ENCODE measurements at places on chromosomes 11 and 22.
A peak's percentile ranks its signal among the peaks of the same experiment; 100 is the strongest.

GRCh38 chr22:47608421-47608820 lies 846.0 kb downstream of the TBC1D22A start:
- DNase-seq: no peak

GRCh38 chr22:17370766-17371432 lies 1.6 kb downstream of the CECR2 start:
- no peak for DNase-seq

DNA sequence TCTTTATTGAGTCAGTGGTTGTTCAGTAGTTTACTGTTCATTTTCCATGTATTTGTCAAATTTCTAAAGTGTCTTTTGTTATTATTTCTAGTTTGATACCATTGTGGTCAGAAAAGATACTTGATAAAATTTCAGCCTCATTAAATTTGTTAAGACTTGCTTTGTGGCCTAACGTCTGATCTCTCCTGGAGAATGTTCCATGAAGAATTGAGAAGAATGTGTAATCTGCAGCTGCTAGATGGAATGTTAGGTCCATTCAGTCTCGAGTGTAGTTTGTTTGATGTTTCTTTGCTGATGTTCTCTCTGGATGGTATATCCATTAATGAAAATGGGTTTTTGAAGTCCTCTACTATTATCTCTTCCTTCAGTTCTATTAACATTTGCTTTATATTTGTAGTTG lies 394.7 kb upstream of the ANO5 start:
- no peak for DNase-seq

DNA sequence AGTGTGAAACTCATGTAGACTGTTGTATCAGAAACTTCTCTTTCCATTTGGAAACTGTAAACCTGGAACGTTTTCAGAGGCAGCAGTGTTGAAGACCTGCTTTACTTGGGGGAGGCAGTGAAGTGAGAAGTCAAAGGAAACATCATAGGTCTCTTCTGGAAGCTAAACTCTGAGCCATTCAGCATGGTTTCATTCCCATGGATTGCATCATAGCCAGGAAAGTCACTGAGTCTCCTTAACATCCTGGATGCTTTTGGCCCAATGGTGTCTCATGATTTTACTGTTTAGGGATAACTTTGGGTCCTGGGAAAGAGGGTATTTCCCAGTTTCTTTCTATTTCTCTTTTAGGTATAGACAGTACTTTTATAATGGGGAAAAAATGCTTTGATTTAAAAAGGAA lies 153.2 kb upstream of the E2F8 start:
- no peak for DNase-seq

GRCh38 chr11:110711776-110712658 lies at the start of gene ARHGAP20:
Gene ARHGAP20, minus strand, starts transcription at chr11:110712437. Its CDS starts 206 bp downstream, at chr11:110712231.
- DNase-seq: peak; percentile 69

- DNase-seq: no peak
Measured at GRCh38 chr11:123628936-123629683, 25.3 kb downstream of the SCN3B start.

DNA sequence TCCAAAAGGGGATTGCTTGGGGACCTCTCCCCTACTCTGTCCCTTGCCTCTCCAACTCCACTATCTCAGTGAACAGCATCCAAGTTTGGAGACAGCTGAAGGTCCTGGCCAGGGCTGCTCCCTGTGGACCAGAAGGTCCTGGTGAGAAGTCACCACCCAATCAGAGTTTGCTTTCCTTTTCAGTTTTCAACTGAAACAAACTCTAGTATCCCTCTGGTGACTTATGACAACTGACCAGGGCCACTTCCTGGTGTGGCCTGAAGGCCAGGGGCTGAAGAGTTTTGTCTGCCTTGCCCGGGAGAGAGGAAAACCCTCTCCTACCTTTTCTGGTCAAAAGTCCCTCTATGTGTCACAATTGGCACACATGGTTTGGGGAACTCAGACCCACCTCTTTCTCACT lies 5.1 kb downstream of the JAML start:
- DNase-seq: no peak

DNA sequence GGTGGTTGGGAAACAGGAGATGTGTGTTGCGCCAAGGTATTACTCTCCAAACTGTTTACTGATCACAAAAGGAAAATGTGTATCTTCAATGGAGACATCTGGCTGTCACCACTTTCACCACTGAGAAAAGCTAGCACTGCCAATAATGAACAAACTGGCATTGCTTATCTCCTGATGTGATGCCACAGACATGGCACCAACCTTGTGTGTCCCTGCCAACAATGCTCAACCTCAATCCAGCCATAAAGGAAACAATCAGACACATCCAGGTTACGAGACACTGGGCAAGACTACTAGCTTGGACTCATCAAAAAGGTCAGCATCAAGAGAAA lies 28.1 kb downstream of the GNB1L start:
- no peak for DNase-seq

GRCh38 chr11:15780837-15781236 lies 575.5 kb downstream of the SOX6 start:
- no peak for DNase-seq

- no peak for DNase-seq
Measured at GRCh38 chr22:31915586-31915985, 28.7 kb upstream of the YWHAH start.

GRCh38 chr11:68948496-68948895 lies 32.3 kb downstream of the MRGPRD start:
- DNase-seq: no peak

- DNase-seq: peak; percentile 24
Measured at GRCh38 chr11:73249304-73249703, 22.8 kb upstream of the P2RY6 start.

- no peak for DNase-seq
Measured at GRCh38 chr22:43399338-43399979, 12.4 kb upstream of the MPPED1 start.

GRCh38 chr22:47090591-47091245 lies 328.3 kb downstream of the TBC1D22A start:
- DNase-seq: no peak

- DNase-seq: no peak
Measured at GRCh38 chr11:33696411-33696810, 4.2 kb downstream of the C11orf91 start.

- no peak for DNase-seq
Measured at GRCh38 chr11:69378303-69379141, 84.6 kb downstream of the MYEOV start.

DNA sequence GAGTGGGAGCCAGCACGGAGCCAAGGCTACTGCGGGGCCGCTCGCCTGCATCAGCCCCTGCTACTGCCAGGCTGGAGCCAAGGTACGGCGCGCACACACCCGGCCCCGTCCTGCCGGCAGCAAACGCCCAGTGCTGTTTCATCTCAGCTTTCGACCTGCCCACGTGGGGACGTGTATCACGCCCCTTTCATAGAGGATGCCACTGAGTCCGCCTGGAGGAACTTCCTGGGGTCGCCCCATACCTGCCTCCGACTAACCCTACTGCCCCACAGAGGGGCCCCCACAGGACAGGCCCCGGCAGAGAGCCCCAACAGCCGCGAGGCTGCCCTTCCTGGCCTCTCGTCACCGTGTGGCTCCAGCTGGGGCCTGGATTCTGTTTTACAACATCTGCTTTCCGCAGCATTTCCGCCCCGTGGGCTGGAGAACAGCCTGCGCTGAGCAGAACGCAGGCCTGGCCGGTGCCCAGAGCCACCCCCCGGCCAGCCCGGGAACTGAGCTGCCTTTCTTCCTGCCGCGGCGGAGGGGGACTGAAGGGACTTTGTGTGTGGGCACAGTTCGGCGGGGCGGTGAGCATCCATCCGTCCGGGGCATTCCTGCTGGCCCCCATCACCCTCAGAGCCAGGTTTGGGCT lies 22.9 kb upstream of the ARHGAP8 start:
- peak; percentile 56 for DNase-seq

- DNase-seq: no peak
Measured at GRCh38 chr22:30985561-30986208, 16.6 kb downstream of the TUG1 start.

DNA sequence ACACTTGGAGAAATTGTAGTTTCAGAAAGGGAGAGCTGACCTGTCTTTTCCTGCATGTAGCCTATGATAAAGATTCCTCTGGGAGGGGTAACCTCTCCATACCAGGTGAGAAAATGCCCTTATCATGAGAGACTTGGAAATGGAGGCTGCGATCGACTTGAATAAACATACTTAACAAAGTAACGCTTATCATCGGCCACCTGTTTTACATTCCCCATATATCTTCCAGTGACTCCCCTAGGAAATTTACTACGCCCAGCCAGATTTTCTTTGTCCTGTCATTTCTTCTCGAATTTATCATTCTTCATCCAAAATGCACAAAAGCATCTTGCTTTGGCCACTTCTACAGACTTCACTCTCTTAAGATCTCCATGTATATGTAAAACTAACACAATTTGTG lies 143.5 kb downstream of the CCDC81 start:
- DNase-seq: no peak

GRCh38 chr11:121550247-121551030 lies 97.7 kb upstream of the SORL1-AS1 start:
- no peak for DNase-seq

DNA sequence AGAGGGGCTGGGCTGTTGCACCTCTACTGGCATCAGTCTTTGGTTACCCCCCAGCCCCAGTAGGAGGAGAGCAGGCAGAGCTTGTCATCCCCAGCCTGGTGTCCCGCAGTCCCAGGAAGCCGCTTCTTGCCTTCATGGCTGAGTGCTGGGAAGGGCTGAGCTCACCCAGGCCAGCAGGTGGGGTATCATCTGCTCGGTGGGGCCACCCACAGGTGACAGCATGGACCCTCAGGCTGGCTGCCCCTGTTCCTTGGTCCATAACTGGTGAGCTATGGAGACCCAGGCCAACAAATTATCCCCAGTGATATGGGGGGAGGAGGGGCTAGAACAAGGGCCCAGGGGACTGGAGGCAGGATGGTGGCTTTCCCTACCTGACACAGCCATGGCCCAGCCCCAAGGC lies 6.5 kb upstream of the RHOD start:
- DNase-seq: no peak
